ENCODE measurements at places on chromosomes 7 and 10. TPM values are rescaled to one million over a fixed set of nuclear protein-coding genes. Genes with fewer than 3 reads are reported as not detected.

GRCh38 chr10:30285970-30286369 lies 63.1 kb downstream of the MTPAP start:
- no peak for DNase-seq

DNA sequence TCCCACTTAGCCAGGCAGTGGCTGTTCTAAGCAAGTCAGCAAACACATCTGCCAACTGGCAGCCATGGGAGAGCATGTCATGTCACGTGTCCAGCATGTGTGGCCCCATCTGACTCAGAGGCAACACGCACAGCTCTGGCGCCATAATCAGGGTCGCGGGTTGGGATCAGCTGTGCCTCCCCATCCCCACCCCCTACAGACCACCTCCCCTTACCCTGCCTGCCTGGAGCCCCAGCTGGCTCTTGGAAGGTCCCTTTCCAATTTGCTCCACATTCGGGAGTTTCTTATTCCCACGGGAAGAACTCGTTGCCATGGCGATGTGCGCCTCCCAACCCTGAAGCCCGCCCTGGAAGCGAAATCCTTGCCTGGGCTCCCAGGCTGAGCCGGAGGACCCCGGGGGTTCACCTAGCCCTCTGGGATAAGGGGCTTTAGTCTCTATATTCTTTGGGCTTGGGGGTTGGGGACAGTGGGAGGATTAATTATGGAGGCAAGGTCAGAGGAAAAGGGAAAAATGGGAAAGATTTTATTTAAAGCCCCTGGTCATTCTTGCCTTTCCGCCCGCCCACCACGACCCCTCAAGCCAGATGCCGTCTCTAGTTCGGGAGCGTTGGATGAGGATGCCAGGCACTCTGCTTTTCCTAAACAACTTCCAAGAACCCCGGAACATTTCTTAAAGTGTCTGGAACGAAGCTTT lies 283.7 kb downstream of the ZEB1 start:
- DNase-seq = peak; percentile 29

DNA sequence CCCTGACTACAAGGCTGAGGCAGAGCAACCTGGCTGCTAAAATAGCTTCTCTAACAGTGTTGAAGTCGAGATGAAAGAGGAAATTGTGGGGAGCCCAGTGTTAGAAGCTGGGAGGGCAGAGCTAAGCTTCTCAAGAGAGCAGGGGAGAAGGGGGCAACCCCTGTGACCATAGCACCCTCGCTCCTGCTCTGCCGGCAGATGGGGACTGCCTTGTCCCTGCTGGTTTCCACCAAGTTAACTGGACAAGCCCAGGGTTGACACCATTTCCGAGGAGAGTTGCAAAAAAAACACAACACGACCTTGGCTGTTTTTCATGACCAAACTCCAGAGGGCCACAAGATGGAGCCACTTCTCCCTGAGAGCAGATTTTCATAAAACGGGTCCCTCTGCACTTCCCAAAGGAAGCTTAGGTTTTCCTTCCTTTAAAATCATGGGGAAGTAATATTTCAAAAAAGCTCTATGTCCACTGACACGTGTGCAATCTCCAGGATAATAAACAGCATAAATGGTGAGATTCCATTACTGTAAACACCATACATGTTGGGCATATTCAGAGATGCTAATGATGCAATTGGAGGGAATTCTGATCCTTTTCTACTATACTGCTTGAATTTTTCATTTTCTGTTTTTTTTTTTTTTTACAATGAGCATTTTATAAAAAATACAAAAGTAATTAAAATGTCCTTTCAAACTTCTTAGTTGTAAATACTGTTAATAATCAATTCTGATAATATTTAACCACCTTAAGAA lies 140.4 kb downstream of the PIP4K2A start:
- peak; percentile 40 for DNase-seq

- DNase-seq = no peak
Observed at GRCh38 chr7:33837356-33837851, 67.9 kb upstream of the BMPER start.

DNA sequence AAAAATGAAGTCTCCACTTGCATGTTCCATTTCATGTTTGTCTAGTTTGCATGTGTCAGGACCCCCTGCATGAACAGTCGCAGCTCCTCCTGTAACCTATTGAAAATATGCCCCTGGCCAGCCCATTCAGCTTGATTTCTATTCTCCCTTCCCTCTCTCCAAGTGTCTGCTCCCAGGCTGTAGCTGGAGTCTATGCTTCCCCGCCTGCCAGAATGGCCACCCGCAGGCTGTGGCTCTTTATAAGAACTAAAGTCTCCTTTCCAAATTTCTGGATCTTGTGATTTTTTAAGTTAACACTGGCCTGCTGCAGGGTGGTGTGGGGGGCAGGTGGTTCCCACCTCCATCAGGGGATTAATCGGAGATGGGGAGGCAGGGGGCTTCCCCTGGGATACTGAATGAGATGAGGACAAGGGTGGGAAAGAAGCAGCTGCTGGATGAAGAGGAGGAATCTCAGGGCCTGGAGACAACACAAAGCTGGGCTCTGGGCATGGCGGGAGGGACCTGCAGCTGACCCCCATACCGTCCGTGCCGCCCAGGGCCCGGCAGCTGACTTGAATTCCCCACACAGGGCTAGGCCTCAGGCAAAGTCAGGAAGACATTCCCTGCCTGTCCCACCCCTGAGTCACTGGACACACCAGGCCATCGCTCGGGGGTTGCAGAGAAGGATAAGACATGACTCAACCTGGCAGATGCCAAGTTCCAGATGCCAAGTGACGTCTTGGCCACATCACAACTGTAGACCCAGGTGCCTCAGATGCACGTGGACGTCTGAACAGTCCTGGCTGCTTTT lies 399.5 kb upstream of the FOXK1 start:
- DNase-seq = no peak

- DNase-seq = no peak
Observed at GRCh38 chr10:121668314-121669027, 70.2 kb upstream of the FGFR2 start.

DNA sequence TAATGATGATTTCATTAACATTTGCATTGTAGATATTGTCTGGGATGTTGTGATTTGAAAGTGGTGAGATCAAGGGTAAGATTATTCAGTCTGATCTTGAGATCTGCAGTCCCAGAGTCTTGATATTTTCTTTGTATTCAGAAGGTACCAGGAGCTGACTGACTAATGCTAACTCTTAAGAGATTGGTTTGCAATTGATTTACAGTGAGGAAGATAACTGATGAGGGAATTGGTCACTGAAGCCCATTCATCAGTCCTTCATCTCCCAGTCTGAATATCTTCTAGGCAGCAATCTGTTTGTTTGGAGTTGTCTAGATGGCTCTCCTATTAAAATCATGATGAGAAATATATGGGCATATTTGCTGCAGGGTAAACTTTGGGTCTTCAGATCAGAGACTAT lies 473.7 kb downstream of the ARL4A start:
- no peak for DNase-seq

DNA sequence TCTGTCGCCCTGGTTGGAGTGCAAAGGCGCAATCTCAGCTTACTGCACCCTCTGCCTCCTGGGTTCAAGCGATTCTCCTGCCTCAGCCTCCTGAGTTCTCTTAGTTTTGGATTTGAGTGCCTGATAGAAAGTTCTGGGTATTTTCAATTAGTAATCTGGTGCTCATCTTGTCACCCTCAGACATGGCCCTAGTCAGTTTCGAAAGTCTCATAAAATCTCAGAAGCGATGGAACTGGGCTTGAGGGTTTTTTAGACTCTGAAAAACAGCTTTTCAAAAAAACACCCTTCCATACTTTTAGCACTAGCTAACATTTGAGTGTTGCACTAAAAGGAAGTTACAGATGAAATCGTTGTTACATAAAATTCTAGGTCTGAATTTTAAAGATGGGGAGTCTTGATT lies 9.4 kb upstream of the PIP4K2A start:
- DNase-seq = no peak

GRCh38 chr10:62133618-62134017 lies 135.0 kb downstream of the RTKN2 start:
- no peak for DNase-seq

DNA sequence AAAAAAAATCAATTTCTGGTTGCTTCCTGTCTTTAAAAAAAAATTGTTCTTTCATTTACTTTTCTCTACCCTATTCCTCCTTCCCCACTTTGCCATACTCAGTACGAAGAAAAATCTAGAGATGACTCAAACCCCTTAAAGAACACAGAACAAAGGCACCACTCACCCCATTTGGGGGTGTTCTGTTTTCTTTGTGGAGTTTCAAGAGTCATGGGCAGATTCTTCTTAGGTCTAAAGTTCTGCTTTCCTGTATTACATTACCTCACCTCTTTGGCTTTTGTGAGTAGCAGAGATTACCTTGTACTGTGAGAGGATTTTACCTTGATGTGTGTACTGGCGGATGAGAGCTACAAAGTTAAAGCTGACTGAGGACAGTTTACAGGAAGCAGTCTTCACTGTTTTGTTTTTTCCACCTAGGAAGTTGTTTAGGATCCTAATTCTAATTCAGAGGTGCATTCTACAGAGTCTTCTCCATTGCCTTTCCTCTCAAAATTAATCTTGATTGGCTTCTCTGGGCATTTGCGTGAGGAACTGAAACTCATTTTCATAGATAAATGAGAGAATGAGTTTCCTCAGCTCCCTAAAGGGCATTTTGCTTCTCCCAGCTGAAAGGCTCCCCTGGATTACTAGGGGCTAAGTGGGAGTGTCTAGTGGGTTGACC lies 20.7 kb downstream of the AVL9 start:
- no peak for DNase-seq

- peak; percentile 74 for DNase-seq
Observed at GRCh38 chr7:151876899-151877777, at the start of gene PRKAG2. PRKAG2 (minus strand) TSS chr7:151877115; CDS start chr7:151876620, 495 bp downstream.

DNA sequence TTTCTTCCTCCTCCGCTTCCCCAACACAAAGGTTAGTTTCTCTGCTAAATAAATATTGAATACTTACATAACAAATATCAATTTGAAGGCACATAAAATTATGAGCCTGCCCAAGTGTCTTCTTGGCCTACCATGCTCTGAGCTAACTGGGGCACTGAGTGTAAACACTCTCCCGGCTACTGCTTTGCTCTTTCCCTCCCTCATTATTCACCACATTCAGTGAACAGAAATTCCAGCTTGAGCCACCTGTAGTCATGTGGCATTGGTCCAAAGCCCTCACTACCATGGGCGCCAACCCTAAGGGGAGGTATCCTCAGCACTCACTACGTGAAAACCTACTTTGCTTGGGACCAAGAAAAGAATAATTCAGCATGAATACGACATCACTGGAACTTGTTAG lies 409.0 kb downstream of the KCNMA1 start:
- no peak for DNase-seq

GRCh38 chr7:155227004-155227787 lies 70.5 kb upstream of the INSIG1 start:
- no peak for DNase-seq

- no peak for DNase-seq
Observed at GRCh38 chr10:95260397-95260881, 30.4 kb downstream of the PDLIM1 start.

DNA sequence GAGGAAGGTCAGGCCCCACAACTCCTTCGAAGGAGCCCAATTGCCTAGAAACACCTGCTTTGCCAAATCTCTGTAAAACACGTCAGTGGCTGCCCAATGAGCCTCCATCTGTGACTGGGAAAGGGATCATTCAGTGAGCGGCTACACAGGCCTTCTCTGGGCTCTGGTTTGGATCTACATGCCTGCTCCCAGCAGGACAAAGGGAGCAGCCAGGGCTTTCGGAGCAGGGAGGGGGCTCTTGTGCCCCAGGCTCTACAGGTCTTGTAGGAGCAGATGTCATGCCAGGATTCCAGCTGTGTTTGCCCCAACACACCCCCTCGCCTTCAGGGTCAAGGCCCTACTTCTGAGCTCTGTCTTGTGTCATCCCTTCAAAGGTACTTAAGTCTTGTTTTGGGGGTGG lies 73.5 kb downstream of the CLEC2L start:
- DNase-seq = no peak

DNA sequence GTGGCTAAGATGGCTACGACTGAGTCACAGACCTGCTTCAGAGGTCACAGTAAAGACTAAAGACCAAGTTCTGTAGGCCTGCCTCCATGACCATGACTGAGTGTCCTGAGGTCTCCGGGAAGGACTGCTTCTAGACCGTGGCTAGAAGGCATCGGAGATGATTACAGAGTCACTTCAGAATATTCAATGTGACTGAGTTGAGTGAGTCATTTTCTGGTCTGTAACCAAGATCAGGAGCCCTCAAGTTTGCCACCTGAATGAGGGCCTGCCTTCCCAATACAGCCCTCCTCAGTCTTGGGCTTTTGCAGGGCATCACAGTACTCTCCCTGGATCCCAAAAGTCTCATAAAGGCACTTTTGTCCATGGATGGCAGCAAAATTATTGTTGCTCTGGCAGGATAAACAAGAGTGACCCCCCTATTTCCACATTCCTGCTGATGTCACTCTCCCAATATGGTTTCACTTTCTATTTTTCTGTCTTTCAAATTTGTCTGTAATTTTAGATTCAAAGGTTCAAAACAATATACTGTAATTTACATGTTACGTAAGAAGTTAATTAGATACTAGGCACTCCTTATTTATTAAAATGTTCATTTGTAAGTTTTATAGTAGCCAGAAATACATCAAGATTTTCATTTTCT lies 47.7 kb upstream of the ZNF92 start:
- DNase-seq = no peak

- no peak for DNase-seq
Observed at GRCh38 chr7:100467638-100468373, 3.7 kb upstream of the SPACDR start.

GRCh38 chr10:12476656-12477055 lies 127.3 kb downstream of the CAMK1D start:
- no peak for DNase-seq

- no peak for DNase-seq
Observed at GRCh38 chr10:119667562-119668328, 16.6 kb downstream of the BAG3 start.

DNA sequence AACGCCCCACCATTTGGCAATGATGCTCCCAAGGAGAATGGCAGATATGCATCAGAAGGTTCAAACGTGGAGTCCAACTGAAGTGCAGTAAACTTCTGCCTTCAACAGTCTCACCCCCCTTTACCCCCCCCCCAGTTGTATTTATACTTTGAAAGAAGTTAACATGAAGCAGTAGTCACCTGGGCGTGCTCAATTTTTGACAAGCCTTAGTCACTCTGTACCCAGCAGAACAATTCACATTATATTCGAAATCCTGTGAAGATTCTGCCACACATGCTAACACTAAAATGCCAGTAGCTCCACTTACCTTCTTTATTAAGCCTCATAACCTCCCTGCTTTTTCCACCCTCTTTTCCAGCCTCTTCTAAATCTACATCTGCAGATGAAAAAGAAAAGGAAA lies 894 bp downstream of the ATXN7L1 start:
- no peak for DNase-seq

DNA sequence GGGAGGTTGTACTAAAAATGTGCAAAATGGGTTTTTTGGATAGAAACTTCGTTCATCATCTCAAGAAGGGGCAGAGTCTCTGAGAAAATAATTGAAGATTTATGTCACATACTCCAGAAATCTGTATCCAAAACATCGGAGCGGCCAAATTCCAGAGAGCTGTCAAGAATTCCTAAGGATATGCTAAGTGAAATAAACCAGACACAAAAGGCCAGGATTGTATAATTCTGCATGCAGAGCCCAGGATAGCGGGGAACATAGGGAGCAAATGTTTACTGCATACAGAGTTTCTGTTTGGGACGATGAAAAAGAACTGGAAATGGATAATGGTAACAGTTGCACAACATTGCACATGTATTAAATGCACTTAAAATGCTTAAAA lies 224.2 kb upstream of the AUTS2 start:
- DNase-seq = no peak

UROS gene
- 35.0 TPM for total RNA-seq

STOX1 gene
- 0.29 TPM for total RNA-seq

MKX gene
- total RNA-seq = 0.38 TPM

HOXA1 gene
- total RNA-seq = 0.43 TPM

AZGP1 gene
- not detected for total RNA-seq

CPA2 gene
- 0.44 TPM for total RNA-seq

CH25H gene
- not detected for total RNA-seq

FAS gene
- 62.2 TPM for total RNA-seq

STEAP1 gene
- total RNA-seq = 0.41 TPM

KCNMA1 gene
- not detected for total RNA-seq

BICC1 gene
- total RNA-seq = not detected

Measured in activated CD4-positive, alpha-beta memory T cell treated with anti-CD3 and anti-CD28 coated beads for 36 hours (primary cell).